ENCODE measurements at places on chromosomes 4 and X. TPM values are rescaled to one million over a fixed set of nuclear protein-coding genes. Genes with fewer than 3 reads are reported as not detected.

GRCh38 chrX:11792461-11793421 is 34.7 kb downstream of the MSL3 start:
- DNase-seq = peak; percentile 62

MAGEA1 gene
- not detected for total RNA-seq

MAN2B2 gene
- 21.9 TPM for total RNA-seq

TXK gene
- 52.3 TPM for total RNA-seq
